ENCODE measurements at places on chromosomes 3 and 15.

DNA sequence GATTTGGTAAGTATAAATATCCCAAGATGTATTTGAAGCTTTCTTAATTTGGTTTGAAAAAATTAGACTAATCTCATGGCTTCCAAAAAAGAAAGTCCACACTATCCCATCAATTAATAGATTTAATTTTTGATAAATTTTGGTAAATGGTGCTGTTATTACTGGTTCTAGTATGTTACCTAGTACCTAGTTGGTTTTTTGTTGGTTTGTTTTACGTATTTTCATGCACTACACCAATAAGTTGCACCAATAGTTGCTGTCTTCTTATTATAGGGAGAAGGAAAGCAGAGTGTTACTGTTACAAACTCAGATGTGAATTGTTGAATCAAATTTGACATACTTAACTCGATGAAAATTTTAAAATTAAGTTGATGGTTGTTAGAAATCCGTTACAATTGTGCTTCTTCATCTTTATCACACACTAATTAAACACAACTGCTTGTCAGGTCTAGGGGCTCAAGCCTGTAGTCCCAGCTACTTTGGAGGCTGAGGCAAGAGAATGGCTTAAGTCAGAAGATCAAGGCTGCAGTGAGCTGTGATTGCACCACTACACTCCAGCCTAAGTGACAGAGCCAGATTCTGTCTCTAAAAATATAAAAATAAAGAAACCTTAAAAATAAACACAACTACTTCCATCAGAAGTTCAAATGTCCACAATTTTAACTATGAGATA, 23.1 kb upstream of the MBNL1 start:
- DNase-seq, result no peak

GRCh38 chr15:65451989-65452388, 29.2 kb upstream of the IGDCC4 start:
- DNase-seq, result no peak

GRCh38 chr3:128094295-128095151, 29.1 kb downstream of the RUVBL1 start:
- DNase-seq, result no peak

- no peak for DNase-seq
Measured at GRCh38 chr3:159964166-159964973, 24.3 kb upstream of the IL12A start.
